Nephron progenitor cell (in vitro differentiated cells): ENCODE measurements at places on chromosomes 5 and 9.

DNA sequence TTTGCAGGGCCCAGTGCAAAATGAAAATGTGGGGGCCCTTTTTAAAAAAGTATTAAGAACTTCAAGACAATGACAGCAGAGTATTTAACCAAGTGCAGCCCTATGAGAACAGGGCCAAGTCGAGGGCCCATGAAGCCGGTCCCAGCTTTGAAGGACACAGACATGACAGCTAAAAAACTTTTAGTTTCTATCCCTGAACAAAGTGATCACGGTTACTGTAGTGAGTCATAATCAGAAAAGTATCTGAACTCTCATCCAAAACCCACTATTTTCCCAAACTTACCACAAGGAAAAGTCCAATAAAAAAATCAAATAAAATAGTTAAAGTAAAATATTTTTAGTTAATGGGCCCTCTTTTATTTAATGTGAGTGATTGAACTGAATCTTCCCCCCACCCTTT is 126.0 kb downstream of the MEF2C start:
- no peak for DNase-seq

DNA sequence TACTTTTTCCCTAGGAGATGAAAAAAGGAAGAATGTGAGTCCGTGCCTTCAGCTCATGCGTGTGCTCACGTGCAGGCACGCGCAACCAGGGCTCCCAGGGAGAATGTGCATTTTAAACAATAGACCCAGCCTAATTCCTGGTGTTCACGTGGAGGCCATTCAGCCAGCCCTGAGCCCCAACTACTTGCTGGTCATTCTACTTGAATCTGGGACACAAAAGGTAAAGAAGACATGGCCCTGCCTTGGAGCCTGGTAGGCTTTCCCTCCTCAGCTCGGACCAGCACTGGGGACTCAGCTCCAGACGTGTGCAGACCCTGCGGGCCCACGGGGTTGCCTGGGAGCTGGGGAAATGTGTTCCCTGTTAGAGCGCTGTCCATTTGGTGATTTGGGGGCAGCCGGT is 125.5 kb downstream of the MVB12B start:
- no peak for DNase-seq

DNA sequence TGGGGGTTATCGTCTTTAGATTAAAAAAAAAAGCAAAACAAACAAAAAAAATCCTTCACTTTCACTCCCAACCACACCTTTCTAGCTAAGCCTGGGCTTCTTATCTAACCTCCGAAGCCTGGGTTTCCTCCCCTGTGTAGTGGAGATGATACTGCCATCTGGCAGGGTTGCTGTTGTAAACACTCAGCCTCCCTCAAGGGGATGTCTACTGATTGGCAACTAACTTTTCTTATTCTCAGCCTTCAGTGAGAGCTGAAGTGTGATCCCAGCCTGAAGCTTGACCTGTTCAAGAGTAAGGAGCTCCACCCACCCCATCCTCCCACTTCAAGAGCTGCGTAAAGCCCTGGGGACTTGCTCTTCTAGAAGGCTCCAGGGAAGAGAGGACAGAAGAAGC is 21.5 kb upstream of the WWC1 start:
- no peak for DNase-seq

DNA sequence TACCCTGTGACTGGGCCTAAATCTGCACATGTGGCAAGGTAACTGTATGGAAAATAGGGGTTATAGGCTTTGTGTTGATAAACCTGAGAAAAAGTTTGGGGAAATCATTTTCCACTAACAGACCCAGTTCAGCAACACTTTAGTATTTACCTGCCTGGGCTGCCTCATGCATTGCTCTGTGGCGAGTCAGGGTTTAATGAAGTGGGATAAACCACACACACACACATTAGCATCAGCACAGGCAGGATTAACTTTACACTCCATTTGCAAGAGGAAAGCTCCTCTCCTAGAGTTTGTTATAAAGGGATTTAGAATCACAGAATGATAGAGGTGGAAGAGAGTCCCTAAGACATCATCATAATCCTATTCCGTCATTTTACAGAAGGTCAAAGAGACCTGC is 20.0 kb upstream of the ZCCHC7 start:
- DNase-seq, result no peak

- DNase-seq, result no peak
Measured at GRCh38 chr5:44389823-44390143, 563 bp upstream of the FGF10 start.

DNA sequence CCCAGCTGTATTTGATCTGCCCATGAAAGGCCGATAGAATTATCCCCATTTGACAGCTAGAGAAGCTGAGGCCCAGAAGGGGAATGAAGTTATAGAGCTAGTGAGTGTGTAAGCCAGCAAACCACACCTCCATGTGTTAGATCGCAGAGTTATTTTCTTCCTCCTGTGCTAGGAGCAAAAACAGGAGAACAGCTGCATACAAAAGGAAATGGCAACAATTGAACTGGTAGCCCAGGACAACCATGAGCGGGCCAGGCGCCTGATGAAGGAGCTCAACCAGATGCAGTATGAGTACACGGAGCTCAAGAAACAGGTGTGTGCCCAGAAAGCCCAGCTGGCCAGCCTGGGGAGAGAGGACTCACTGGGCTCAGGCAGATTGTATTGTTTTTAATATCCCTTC is 30.4 kb downstream of the RAB14 start:
- DNase-seq, result no peak

DNA sequence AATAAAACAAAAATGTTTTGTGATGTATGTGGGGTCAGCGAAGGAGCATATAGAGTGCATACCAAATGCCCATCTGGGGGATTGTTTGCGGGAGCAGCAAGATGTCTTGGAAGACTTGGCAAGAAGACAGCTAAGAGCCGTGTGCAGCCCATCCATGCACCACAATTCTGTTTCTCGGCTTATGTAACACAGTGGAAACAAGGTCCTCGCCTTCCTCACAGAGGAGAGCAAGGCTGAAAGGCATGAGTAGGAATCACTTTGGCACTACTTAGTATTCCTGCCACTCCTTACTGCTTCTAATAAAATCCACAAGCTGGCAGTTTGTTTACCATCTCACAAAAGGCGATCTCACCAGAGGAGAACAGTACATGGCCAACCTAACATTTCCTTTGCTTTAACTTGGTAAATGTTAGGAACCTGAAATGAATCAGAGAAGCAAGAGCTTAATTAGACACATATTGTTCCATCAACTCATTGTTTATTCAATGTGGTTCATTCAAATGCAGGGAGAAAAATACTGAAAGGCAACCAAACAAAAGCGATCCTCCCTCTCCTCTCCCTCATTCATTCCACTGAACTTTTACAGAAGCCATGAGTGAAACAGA is 648.1 kb downstream of the ACTL7B start:
- no peak for DNase-seq

DNA sequence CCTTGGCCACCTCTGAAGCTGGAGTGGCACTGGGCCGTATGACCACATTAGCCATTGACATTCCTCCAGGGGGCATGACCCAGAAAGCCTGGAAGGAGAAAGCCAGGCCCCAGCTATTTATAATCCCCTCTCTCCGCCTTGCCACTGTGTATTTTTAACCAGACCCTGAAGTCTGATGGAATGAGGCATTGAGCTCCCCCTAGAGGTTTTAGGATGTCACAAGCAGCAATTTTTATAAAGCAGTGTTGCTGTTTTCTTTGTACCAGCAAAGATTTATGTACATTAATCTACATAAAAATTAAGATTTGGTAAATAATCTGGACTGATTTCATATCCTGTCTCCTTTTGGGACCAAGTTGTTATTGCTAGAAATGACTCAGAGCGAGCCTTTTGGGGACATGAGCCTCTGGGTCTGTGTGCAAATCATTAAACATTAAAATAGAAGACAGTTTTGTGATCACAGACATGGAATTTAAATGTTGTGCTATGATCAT is 127.1 kb downstream of the TRIO start:
- peak; percentile 48 for DNase-seq

GRCh38 chr9:97564291-97565175 is 63.1 kb downstream of the TMOD1 start:
- DNase-seq, result no peak

GRCh38 chr9:16032799-16033198 is 480.0 kb downstream of the CCDC171 start:
- no peak for DNase-seq

DNA sequence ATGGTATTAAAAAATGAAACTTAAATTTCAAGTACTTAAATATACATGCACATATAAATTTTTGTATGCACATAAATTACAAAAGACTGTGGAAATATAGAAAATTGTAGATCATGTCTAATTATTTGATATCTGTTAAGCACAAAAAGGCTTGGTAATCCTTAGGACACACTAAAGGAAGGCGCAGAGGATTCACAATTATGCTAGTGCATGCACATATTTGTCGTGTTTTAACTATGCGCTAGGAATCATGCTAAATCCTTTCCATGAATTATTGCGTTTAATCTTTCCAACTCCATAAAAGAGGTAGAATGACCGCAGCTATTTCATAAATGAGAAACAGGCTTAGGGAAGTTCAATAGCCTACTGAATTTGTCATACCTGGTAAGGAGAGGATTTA is 244.1 kb upstream of the ITGA1 start:
- no peak for DNase-seq

DNA sequence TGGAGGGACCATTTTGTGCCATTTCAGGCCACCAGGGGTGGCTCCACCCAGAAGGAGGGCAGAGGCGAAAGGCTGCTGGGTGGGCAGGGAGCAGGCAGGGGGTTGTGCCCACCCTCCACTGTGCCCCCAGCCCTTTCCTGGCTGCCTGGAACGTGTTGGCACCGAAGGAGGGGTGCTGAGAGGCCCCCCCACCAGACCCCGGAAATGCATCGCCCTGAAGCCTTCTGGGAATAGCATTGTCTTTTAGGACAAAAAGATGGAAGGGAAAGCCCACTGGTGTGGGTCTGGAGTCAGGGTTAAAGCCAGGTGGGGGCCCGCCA is 5.1 kb downstream of the NOXA1 start:
- no peak for DNase-seq

GRCh38 chr5:44632344-44632743 is 176.4 kb upstream of the MRPS30 start:
- no peak for DNase-seq

DNA sequence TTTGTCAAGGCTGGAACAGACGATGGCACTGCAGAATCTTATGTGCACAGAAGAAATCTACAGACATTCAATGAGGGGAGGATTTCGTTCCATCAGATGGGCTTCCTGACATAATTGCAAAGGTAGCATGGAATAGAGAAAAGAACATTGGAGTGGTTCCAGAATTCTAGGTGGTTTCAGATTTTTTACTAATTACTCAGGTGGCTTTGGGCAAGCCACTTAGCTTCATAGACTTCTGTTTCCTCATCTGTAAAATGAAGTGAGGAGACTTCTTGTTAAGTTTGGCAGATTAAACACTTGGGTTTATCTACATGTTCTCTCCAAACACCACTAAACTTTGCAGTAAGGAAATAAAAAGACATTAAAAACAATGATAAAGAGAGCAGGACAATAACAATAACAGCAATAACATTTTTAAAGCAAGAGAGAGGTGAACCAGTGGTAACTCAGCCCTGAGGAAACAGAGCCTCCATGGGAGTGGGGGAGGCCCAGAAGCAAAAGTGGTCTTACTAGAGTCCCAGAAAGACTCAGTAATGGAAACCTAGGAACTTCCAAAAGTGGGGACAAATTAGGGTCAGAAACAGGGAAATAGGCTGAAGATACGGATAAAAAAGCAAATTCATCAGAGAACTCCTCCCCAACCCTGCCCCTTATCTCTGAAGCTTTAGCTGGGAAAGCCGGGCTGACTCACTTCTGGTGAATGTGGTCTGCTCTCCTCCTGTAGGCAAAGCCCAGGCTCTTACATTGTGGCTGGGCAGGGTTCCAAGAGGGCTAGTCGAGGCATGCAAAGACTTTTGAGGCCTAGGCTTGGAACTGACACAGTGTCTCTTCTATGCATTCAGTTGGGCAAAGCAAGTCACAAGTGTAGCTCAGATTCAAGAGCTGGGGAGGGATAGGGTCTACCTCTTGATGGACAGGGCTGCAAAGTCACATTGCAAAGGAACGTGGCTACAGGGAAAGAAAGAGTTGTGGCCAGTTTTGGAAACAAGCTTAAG is 11.8 kb upstream of the ACTBL2 start:
- DNase-seq, result no peak

DNA sequence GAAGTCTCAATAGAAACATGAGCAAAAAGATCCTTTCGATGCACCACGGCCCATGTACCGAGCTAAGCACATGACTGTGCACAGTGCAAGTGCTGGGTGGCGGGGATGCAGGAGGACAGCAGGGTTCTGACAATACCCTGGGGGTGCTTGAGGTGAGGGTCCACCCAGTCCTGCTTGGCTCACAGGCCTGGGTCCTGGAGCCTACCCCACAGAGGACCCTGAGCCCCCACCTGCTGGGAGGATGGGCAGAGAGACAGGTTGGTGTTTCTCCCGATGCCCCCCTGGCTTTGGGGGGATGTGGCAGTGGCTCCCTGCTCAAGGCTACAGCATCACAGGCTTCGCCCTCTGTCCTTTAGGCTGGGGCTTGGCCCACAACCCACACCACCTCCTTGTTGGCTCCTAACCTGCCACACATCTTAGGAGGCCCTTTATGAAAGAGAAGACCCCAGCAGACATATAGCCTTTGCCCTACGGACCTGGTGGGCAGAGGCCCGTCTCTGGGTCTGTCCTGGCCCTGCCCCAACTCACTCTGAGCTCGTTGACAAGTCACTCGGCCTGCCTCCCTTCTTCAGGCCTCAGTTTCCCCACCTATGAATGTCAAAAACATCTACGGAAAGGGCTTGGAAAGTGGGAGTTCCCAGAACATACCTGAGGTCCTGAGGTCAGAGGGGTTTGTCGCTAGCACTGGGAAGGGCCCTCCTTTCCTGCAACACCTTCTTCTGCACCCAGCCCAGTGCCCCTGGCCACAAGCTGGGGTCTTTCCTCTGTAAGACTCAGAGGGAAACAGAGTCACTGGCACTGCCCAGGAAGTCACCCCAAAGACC is 50.3 kb downstream of the BARX1 start:
- no peak for DNase-seq

DNA sequence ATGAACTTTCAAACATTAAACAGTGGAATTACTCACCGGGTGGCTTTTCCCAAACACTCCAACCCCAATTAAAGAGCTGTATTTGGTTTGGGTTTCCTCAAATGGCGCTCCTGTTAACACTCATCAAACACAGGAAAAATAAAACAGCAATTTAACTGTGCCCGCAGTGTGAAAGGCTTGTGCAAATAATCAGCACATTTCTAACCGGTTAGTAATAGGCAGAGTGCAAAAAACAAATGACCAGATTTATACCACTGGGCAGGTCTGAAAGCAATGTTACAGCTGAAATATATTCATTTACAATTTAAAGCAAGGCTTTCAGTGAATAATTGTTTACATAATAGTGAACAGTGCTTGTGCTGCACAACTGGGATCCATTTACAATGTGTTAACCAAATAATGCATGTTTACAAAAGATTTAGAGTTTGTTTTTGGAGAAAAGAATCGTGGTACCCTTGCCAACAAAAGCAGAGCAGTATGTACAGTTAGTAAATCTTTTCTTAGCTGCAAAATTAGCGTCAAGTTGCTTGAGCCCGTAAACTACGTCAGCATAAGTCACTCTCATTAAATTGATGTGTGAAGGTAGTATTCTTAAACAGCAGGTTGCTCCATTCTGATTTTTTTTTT is 662.9 kb upstream of the ZNF608 start:
- no peak for DNase-seq

DNA sequence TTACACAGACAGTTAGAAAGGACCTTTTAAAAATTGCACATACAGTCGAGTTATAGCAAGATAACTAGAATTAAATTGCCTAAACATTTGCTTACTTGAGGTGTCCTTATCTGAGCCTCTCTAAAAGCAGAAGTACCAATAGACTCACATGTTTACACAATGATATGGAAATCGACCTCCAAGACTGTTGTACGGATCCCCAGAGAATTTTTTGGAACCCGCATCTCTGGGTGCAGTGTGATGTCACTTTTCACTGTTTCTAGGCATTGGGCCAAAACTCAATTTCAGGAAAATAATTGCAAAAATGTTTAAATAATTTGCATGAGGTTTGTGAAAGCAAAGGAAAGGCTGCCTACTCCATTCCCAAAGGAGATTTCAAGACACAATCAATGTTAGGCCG is 63.1 kb upstream of the ATG10 start:
- DNase-seq, result no peak
